ENCODE measurements at places on chromosomes 4 and X.

GRCh38 chrX:12901486-12901885 is 4.9 kb upstream of the TLR8 start:
- peak; percentile 8 for DNase-seq

- DNase-seq, result no peak
These were observed 306.1 kb downstream of the PCDH18 start for GRCh38 chr4:137226221-137226620.

DNA sequence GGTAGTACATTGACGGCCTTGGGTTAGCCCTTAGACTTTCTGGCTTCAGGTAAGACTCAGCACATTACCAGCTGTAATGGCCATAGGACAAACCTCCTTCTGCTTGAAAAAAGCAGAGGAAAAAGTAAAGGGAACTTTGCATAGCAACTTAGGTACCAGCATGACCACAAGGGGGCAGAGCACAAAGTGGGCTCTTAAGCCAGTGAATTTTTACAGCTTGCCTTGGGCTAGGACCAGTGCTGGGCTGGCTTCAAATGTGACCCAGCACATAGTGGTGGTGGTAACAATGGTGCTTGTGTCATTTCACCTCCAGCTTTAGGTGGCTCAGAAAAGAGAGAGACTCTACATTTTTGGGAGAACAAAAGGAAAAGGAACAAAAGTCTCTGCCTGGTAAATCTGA is 66.1 kb downstream of the KLHL4 start:
- DNase-seq, result no peak

GRCh38 chr4:13701937-13702446 is 74.5 kb upstream of the BOD1L1 start:
- no peak for DNase-seq

DNA sequence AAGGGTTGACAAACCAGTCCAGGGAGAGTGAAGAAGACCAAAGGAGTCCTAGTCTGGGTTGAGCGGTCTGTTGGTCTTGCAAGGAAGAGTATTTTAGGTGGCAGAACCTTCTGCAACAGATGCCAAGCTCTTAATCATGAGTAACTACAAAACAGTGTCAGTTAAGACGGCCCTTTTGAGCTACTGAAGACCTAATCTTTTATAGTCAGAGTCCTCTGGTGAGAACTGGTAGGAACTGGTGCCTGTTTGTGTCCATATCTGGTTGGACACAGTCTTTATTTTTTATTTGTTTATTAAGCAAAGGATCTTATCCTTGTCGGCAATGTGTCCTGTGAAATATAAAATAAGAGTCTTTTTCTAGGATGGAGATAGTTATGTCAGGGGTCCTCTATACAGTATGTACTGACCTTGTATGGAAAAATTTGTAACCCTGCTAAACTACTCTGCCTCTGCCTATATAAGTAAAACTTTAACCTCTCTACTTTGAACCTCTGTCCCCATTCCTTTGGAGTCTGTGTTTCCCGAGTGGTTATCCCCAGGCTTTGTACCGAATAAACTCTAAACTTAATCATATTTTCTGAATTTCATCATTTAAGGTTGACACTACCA is 47.1 kb downstream of the FAM13A start:
- no peak for DNase-seq

- no peak for DNase-seq
These were observed 31.4 kb upstream of the FAM241A start for GRCh38 chr4:112113864-112114263.

DNA sequence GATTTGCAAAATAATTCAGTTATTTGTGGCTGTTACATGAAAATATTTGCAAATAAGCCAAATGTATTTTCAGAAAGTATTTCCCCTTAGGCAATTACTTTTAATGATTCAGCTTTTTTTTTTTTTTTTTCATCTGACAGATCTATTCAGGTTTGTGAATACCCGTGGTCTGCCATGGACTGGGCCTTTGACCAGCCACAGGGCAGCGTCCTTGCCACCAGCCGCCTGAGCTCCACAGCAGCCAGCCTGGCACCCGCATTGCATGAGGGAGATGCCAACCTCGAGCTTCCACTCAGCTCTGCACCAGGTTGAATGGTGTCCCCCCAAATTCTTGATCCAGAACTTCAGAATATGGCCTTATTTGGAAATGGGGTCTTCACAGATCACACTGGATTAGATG is 14.7 kb downstream of the TMEM271 start:
- DNase-seq, result no peak

GRCh38 chr4:156779042-156779441 is 192.6 kb downstream of the PDGFC start:
- no peak for DNase-seq

- no peak for DNase-seq
These were observed 224.6 kb downstream of the FBXO8 start for GRCh38 chr4:174058846-174059245.

- DNase-seq, result no peak
These were observed 14.9 kb downstream of the TAF7L start for GRCh38 chrX:101276238-101276637.

DNA sequence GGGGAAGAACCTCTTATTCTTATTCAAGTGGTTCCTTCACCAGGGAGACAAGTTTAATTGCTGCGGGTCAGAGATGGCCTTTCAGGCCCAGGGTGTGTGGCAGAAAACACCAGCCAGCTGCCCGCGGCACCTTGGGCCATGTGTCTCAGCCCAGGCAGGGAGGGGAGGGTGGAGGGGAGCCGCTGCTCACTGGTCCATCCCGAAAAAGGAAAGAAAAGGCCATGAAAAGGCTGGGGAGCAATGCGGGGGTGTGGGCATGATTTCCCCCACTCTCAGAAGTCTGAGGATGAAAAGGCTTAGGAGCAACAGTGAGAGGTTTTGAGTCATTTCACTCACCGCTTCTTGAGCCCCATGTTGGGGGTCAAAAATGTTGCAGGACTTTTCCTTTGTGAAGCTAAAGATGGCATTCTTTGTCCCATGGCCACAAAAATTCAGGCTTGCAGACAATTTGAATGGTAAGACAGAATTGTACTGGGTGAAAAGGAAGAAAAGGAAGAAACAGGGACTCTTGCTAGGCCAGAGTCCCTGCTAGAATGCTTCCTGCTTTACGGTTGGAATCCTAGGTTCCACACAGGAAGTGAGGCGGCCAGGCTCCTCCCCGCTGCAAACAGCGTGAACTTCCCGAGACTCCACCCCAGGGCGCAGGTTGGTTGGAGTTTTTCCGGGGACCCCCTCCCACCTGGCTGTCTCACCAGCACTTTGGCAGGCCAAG is 17.4 kb upstream of the FAM47E start:
- no peak for DNase-seq

DNA sequence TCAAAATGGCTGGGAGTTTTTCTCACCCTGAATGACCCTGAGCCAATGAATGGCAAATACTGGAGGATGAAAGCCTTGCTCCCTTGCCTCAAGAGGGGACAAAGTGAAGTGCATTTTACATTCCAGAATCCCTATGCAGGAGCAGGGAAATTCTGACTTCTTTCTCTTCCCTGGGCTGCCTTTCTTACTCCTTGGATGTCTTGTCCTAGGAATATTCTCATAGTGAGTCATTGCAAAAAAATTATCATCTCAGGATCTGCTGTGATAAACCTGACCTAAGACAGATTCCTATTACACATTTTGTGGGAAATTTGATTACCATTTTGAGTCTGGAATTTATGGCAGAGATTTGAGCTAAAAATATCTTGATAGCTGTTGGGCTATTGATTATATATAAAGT is 199.9 kb downstream of the TMA16 start:
- no peak for DNase-seq

GRCh38 chr4:39682138-39682537 is 15.8 kb upstream of the UBE2K start:
- DNase-seq, result no peak

- DNase-seq, result no peak
These were observed 96.6 kb upstream of the DMD start for GRCh38 chrX:33307911-33308354.

DNA sequence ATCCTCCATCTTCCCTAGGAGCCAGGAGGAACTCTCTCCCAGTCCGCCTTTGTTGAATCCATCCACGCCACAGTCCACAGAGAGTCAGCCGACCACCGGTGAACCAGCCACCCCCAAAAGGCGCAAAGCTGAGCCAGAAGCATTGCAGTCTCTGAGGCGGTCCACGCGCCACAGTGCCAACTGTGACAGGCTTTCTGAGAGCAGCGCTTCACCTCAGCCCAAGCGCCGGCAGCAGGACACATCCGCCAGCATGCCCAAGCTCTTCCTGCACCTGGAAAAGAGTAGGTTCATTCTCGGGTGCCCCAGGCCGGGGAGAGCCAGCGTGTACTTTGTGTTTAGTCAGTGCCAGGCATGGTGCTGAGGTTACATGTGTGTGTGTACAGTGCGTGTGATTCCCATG is 7.4 kb downstream of the MSL3 start:
- no peak for DNase-seq

- no peak for DNase-seq
These were observed 12.4 kb upstream of the ARHGAP6 start for GRCh38 chrX:11678158-11678557.

- DNase-seq, result no peak
These were observed 174.5 kb upstream of the SMIM31 start for GRCh38 chr4:164579270-164579942.

DNA sequence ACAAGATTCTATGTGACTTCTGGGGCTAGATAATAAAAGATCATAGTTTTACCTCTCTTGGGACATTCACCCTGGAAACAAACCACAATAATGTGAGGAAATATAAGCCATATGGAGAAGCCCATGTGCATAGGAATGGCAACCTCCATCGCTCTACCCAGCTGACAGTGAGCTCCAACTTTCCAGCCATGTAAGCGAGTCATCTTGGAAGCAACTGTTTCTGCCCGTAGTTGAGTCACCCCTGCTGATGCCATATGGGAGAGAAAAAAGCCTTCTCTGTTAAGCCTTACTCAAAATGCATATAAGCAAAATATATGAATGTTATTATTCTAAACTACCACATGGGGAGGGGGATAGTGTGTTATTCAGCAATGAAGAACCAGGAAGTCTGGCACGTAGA is 31.4 kb upstream of the RELL1 start:
- no peak for DNase-seq

DNA sequence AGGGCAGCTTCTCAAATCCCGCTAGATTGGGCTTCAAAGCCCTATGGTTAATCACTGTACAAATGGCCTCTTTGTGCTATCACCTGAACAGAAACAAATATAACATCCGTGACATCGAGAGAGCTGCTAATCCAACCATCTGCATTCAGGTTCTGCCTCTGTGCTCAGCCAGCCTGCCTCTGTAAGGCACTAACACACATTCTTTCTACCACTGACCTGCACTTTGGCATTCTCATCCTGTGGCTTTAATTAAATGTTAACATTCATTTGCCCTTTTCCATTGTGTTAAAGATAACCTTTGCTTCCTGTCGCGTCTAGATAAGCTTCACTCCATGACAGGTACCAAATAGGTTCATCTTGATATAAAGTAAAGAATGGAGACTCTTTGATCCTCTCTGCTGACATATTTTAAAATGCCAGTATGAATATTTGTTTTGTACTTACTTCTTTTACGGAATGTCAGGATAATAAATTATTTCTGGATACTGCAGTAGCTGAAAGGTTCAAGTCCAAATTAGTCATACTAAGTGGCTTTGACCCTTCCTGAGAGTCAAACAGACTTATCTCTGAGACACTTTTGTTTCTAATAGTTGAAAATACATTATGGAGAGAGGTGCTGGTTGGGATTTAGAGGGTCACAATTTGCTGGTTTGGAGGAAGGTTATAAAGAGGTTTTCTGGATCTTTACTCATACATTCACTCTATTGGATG is 505.7 kb downstream of the PACRGL start:
- no peak for DNase-seq

GRCh38 chr4:18318682-18319388 is 297.3 kb upstream of the LCORL start:
- no peak for DNase-seq

DNA sequence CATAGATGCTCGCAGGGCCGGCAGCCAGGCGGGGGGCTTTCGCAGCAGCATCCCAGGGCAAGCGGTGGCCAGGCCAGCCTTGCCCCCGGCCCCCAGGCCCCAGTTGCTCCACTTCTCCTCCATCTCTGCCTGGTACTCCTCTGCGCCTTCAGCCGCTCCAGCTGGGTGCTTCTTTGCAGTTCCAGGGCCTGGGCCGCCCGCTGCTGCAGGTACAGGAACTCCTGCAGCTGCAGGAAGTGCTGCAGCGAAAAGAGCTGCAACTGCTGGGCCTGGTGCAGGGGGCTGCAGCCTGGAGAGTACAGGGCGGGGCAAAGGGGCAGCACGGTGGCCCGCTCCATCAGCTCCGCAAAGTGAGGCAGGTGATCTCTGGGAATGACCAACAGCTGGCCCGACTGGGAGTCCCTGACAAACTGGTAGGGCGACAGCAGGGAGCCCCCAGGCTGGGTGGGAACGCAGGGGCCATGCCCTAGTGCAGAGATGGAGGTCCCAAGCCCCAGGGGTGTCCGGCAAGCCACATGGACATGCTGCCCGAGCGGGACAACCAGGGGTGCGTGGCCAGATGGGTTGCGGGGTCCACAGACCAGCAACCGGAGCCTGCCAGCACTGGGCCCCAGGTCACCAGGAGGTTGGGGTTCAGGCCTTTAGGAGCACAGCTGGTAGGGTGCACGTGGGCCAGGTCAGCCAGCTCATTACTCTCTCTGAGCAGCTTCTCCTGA is 75.9 kb upstream of the UCP1 start:
- DNase-seq, result no peak

DNA sequence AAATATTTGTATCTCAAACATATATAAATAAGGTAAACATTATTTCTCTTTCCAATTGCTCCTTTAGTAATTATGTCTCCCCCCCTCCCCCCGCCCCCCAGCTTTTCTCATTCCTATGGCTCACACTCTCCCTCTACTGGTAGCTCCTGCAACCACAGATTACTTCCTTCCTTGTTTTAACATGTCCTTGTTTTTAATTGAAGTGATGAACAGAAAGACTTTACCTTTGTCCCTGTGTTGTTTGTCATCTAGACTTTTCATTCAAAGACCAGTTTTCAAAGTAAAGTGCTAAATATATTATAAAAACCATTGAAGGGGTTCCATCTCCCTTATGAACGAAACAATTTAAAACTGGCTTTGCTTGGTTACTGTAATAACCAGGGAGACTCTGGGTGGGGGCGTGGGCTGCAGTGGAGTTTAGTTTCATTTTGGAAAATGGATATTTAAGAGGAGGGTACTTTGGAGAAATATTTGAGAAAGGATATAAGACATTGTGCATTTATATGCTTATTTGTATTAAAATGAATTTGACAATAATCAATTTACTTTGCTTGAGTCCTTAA is 352.9 kb downstream of the RAPGEF2 start:
- DNase-seq, result peak; percentile 26

- no peak for DNase-seq
These were observed 63.7 kb upstream of the CD99 start for GRCh38 chrX:2627272-2627867.

- DNase-seq, result no peak
These were observed 1.5 kb upstream of the TRIML2 start for GRCh38 chr4:188110741-188111471.

DNA sequence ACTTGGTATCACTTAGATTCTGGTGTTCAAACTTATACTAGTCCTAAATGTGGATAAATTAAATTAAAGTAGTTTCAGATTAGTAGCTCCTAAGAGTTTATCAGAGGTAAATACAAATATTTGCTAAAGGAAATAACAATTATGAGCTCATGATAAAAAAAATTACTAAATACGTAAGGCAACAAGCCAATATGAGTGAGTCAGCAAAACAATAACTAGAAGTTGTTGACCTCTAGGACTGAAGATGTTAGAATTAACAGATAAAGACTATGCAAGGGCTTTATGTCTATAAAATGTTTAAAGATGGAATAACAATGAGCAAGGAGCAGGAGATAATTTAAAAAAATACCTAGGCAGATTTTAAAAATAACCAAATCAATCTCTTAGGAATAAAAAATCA is 195.8 kb downstream of the CLCN4 start:
- peak; percentile 1 for DNase-seq
